H4 (cell line): ENCODE measurements at places on chromosomes 16 and 17. TPM values are rescaled to one million over a fixed set of nuclear protein-coding genes. Genes with fewer than 3 reads are reported as not detected.

Gene NACA2
- not detected in 2 replicates for total RNA-seq

Gene ABCA10
- 0.80 and 1.8 TPM in 2 replicates for total RNA-seq

Gene RAB40C
- 4.4 and 5.1 TPM in 2 replicates for total RNA-seq

Gene LRRC59
- total RNA-seq: 201 and 234 TPM in 2 replicates

DNA sequence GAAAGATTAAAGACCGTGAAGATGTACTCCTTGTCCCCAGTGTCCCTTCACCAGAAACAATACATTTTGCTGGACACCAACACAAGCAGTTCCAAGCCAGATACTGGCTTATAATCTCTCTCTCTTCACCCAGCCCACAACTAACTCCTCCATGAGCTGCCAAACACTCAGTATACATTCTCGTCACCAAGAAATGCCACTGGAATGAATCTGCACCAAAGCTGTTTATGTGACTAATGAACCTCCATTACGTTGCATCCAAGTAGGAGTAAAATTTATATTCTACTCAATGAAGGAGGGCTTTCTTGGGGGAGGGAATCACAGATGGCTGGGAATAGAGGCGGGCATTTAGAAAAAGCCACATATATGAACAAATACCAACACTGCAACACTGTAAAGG, 20.9 kb upstream of the SOX9 start:
- peak; percentile 70 for DNase-seq

GRCh38 chr17:5364156-5364555, 55.3 kb downstream of the NUP88 start:
- no peak for DNase-seq

- no peak for DNase-seq
These were observed 28.0 kb downstream of the BLMH start for GRCh38 chr17:30263552-30264333.

- no peak for DNase-seq
These were observed 178.3 kb downstream of the MRTFB start for GRCh38 chr16:14249291-14250032.

GRCh38 chr16:77574867-77575624, 140.2 kb upstream of the ADAMTS18 start:
- no peak for DNase-seq

GRCh38 chr17:50533720-50534148, 1.2 kb downstream of the EPN3 start:
- peak; percentile 44 for DNase-seq

GRCh38 chr17:82235056-82235774, 6.4 kb downstream of the SLC16A3 start:
- no peak for DNase-seq

DNA sequence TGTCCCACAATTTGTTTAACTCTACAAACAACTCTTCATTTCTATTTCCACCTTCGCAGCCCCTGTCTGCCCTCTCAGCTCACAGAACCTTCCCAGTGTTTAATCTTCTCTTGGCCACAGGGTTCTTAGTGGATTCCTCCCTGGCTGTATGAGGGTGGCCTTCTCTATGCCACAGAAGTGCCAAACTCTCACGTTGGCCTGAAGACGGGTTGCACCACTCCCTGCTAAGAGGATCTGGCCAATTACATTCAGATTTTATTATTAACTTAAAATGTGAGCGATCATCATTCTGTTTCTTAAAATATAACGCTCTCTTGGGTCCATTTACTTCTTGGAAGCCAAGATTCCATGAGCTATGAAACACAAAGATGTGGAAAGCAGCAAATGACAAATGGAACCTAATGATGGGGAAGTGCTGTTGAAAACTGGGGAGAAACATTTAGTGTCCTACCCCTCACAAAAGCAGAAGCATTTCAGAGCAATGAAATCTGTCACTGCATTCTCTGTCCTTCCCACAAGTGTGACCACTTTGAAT, 91.3 kb upstream of the NOG start:
- no peak for DNase-seq
